Psoas muscle (tissue), 8 donors: ENCODE measurements at places on chromosomes 16 and 17. TPM values are rescaled to one million over a fixed set of nuclear protein-coding genes. Genes with fewer than 3 reads are reported as not detected.
A peak's percentile ranks its signal among the peaks of the same experiment; 100 is the strongest.

- DNase-seq = no peak
These were observed 48.6 kb upstream of the XYLT1 start for GRCh38 chr16:17519101-17519955.

DNA sequence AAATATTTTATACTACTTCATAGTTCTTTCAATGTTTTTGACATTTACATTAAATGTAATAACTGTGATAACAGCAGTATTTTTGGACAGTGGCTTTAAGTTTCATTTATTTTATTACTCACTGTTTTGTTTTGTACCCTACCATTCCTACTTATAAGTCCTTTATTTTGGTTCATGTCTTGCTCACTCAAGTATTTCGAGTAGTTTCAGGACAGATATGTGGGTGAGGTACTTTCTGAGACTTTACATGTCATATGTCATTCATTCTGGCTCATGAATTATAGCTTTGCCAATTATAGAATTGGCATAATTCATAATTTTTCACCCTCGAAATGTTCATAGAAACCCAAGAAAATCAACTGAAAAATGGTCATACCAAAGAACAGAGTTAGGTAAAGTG is 44.4 kb downstream of the PIK3R5 start:
- no peak for DNase-seq

- DNase-seq = no peak
These were observed 6.5 kb downstream of the CD79B start for GRCh38 chr17:63925615-63926014.

The ZDHHC1 gene
- total RNA-seq = 6.9 TPM

DNA sequence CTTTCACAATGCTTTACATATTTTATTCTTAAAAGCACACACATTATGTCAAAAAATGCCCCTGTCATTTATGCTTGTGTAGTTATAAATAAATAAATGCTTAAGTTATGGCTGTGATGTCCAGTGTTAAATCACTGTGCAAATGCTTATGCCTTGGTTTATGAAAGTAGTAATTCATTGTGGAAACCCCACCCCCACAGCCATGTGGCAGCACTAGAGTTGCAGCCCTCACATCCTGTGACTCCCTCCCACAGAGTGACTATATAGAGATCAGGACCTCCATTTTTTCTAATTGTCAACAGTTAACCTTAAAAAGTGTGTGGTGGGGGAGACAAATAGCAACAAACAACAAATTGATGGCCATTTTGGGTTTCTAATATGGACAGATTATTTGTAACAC is 2.4 kb downstream of the SKAP1 start:
- DNase-seq = no peak

GRCh38 chr16:27729516-27730304 is 179.8 kb downstream of the KATNIP start:
- DNase-seq = peak; percentile 20

The SNRNP25 gene
- 49.3 TPM for total RNA-seq

DNA sequence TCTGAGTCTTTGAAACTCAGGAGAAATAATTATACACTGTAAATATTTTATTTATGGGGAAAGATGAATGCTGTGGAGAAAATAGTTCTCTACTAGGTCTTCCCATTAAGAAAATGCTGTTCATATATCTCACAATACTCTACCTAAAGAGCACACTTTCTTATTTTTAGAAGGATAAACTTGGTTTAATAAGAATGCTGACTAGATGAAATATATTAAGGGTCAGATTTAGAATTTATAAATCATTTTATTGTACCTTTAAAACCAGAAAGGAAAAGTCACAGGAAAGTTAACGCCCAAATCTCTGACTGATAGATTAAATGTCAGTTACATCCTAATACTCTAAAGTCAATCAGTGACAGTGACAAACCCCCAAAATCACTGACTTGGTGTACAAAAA is 48.7 kb downstream of the SLC6A4 start:
- no peak for DNase-seq

The COG4 gene
- 76.8 TPM for total RNA-seq

DNA sequence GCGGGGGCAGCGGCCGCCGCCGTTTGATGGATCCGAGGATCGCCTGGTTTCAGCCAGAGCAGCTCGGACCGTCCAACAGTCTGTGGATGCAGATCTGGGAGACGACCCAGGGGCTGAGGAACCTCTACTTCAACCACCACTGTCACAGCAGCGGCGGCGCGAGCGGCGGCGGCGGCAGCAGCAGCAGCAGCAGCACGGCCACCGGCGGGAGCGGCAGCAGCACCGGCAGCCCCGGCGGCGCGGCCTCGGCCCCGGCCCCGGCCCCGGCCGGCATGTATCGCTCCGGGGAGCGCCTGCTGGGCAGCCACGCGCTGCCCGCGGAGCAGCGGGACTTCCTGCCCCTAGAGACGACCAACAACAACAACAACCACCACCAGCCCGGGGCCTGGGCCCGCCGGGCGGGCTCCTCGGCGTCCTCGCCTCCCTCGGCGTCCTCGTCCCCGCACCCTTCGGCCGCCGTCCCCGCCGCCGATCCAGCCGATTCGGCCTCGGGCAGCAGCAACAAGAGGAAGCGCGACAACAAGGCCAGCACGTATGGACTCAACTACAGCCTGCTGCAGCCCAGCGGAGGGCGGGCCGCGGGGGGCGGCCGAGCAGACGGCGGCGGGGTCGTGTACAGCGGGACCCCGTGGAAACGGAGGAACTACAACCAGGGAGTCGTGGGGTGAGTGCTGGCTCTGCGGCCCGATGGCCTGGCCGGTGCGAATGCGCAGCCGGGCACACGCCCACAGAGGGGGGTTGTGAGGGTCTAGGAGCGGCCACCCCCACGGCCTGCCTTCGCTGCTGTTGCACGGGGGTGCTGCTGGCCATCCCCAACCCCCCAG is 702 bp downstream of the TENT4B start:
- peak; percentile 60 for DNase-seq

The C1QTNF1 gene
- total RNA-seq = 10.5 TPM

DNA sequence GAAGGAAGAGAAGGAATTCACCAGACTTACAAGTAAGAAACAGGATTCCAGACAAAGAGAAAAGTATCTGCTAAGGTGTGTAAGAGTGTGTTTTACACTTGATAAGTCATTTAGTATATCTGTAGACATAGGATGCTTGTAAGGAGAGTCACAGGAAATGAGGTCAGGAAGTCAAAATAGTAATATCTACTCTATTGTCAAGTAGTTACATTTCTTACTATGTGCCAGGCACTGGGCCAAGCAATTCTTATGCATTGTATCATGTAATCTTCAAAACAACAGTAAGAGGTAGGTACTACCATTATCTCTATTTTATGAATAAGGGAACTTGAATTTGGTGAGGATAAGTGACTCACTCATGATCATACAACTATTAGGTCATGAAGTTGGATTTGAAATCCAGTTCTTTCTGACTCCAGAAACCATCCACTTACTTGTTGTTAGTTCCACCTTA is 129.1 kb downstream of the SNX11 start:
- no peak for DNase-seq

The PRSS33 gene
- not detected for total RNA-seq

The TRIM25 gene
- 12.4 TPM for total RNA-seq

- DNase-seq = no peak
These were observed 59.3 kb upstream of the CDH11 start for GRCh38 chr16:65181071-65181561.

The DCAF7 gene
- 25.1 TPM for total RNA-seq
